ENCODE measurements at places on chromosomes 12 and 14.

DNA sequence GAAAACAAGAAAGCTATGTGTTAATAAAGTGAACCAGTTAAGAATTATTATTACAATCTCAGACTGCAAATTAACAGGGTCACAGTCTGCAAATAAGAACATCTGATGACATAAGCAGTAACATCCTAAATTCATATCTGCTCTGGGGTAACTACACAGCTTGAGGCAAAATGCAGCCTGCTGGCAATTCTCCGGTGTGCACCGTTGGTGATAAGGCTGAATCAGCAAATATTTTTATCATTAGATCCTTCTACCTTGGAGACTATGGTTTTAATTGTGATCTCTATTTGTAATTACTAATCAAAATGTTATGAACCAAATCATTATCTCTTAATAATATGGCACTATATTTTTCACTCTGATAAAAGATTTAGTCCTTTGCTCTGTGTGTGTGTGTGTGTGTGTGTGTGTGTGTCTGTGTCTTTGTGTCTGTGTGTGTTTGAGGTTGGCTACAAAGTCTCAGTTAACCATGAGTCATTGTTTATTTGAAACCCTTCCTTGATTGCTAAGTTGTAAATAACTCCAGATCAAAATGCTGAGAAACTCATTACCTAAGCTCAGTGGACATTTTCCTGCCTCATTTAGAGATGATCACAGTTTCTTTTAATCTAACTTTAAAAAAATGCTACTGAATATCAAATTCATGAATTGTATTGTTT, 442.6 kb downstream of the GXYLT1 start:
- no peak for DNase-seq

DNA sequence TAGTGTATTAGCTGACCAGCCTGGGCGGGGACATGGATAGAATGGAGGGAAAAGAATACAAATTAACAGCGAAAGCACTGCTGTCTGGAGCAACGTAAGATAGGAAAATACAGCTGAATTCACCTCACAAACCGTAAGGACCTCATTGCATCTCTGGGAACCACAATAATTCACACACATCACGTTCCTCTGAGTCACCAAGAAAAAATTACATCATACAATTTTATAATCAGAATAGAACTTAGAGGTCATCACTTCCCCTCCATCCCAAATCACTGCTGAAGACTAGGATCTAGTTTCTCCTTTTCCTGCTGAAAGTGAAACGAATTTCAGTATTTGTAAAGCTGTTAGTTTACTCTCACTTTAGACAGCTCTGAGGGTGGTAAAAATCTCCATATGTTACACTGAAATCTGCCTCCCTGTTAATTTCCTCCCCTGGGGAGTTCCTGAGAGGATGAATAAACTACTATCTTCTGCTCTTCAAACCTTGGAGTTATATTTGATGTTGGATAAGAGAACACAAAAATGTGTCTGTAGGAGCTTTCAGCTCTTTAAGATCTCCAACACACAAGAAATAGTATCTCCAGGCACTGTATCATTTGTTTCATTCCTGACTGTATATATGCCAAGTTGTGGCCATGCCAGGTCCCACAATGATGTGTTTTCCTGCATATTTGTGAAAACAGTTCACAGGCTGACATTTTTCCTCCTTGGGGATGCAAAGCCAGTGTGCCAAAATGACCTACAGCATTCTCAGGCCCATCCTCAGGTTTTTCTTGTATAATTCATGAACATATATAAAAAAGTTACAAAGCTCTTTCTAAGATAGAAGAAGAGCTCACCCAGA, 63.8 kb upstream of the SSTR1 start:
- no peak for DNase-seq

DNA sequence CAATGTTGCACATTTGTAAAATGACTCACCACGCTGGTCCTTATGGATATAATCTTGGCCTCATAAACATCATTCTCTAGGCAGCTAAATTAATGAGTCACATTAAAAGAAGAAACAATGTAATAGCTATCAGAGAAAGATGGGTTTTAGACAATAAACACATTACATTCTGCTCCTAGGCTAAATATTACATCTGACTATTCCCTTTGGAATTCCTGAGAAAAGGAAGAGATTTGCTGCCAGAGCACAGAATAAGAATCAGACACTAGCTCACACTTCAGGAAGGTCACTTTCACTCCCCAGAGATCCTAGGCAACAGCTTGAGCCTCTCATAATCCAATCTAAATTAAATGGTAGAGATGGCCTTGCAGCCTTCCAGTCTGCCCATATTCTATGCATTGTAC, 218.2 kb downstream of the PTPRO start:
- DNase-seq = no peak

GRCh38 chr14:74963705-74964271, 8.4 kb upstream of the PGF start:
- DNase-seq = no peak

DNA sequence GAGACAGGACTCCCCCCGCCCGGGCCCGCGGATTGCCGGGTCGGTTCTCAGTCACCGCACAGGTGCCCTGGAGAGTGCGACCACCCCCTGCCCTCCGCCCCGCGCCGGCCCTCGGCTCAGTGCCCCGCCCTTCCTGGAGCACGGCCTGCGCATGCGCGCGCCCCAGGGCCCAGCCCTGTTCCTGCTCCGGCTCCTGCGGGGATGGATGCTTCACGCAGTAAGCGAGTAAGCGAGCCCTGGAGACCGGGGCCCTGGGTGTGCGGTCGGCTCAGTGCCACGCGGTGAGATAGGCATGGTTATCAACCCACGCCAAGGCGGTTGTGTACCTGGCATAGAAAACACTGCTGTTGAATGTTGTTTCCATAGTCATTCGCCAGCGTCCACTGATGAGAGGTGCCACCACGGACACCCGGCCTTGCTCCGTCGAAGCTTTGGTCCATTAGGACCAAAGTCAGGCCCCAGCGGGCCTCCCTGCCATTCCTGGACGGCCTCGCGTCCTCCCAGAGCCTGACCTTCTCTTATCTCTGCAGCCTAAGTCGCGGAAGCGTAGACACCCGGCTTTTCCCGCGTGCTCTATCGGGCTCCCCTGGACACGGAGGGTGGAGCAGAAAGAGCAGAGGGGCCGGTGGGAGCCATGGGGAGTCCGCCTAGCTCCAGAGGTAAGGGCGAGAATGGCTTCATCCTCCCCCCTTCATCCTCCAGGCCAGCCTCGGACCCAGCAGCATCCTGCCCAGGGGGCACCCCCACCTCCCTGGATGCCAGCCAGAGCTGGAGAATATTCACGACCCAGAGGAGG, 90.6 kb downstream of the PAPOLA start:
- DNase-seq = no peak

DNA sequence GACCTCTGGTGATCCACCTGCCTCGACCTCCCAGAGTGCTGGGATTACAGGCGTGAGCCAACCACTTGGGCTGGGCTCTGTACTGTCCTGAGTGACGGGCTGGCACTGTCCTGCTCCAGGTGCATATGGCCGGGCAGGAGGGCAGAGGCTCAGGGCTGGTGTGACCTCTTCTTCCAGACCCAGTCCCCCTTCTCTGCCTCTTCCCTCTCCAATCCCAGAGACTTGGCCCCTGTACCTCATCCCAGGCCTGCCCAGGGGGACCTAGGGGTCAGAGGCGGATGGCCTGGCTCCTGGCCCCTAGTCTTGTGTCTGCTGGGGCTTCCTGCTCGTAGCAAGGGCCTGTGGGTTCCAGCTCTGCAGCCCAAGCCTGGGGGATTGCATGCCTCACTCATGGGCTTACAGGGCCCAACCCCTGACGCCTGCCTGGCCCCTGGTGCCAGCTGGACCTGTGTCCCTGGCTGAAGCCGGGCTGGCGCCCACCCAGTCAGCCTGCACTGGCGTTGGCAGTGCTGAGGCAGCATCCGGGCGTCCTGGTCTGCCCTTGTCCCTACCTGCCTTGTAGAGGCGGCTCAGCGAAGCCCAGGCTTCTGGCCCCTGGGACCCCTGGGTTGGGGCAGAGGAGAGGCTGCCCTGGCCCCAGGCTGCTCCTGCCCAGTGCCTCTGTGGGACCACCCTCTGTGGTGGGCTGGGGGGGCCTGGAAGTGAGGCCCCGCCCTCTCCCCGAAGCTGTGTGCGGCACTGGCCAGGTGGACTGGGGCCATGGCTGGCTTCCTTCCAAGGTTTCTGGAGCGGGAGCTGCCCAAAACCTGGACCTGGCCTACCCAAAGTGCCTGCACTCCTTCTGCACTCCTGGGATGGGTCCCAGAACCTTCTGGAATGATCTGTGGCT, 4.3 kb downstream of the TEDC1 start:
- no peak for DNase-seq

DNA sequence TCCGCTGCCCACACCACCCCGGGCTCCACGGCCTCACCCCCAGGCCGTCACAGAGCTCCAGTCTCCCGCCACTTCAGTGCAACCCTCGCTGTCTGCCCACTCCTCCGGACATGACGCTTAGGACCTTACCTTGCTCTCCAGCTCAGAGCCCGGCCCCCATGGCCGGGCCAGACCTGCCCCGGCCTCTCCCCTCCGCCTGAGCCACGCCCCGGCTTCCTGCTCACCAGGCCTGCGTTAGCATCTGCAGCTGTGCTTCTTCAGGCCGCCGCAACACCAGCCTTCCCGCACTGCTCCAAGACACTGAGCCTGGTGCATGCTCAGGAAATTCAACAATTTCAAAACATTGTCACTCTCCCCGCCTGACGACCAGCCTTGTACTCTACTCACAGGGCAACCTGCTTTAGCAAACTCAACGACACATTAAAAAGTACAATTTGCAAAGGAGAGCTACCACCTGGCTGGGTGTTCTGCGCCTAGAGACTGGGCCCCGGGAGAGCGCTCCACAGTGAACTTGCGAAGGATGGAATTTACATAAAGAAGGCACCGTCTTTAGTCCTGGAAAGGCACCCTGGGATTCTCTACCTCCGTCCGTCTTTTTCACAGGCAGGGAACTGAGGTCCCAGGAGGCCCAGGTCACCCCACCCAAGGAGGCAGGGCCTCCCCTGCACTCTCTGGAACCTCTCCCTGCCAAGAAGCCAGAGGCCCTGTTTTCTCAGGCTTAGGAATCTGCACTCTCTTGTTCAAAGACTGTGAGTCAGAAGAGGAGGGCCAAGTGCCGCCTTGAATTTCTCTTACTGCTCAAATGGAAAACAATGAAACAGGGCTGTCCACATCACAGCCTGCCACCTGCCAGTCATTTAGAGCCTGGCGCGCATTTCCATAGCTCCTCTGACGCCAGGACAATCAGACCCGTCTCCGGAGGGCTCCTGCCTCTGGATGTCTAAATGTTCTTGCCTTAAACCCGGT, 51.3 kb downstream of the STX2 start:
- no peak for DNase-seq

DNA sequence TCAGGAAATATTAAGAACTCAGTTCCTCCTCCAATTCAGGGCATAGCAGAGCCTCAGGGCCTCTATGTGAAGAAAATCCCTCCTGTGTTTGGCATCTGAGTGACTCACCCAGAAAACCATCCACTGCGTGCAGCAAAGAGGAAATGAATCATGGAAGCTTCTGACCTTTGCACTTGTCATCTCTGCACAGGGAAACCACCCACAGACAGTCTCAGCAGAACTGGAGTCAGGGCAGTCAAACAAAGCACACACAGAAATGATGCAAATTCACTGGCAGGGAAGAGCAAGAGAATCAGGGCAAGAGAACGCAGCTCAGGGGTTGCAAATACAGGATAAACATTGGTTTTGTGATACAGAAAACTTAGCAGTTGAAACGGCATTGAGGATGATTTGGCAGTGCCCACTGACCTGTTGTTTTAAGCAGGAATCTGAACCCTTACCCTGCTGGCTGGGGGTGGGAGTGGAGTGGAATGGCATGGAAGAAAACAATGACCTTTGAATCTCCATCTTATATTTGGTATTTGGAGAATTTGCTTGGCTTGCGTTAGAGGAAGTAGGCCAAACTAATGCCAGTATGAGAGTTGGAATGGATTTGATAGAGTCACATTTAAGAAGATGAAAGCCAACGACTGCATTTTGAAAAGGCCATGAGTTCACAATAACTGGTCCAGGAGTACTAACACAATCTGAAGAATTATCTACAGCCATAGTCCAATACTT, 53.5 kb downstream of the PHLDA1 start:
- peak; percentile 62 for DNase-seq

DNA sequence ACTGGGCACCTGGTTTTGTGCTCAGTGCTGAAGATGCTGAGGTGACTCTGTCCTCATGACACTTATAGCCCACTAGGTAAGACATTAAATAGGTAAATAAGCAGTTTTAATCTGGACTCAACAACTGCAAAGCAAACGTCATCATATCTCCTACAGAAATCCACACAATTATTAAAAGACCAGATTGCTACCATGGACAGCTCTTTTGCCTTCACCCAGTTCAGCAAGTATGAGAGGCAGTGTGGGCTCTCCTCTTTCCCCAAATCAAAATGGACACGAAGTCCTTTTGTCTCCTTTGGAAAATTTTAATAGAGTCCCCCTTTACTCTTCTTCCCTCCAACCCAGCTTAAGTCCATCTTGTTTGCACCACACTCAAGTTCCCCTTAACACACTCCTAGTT, 171.1 kb downstream of the RPAP3 start:
- DNase-seq = no peak

GRCh38 chr14:58815794-58816193, 178.0 kb downstream of the DACT1 start:
- no peak for DNase-seq
